EH (cell line): ENCODE measurements at places on chromosomes 2 and 18.

- DNase-seq: peak; percentile 58
These were observed 111.3 kb downstream of the PLCL1 start for GRCh38 chr2:197915548-197916265.

GRCh38 chr2:149725234-149725633, 137.7 kb upstream of the MMADHC start:
- no peak for DNase-seq

- DNase-seq: peak; percentile 41
These were observed 38.8 kb upstream of the PMAIP1 start for GRCh38 chr18:59861009-59861408.

- peak; percentile 39 for DNase-seq
These were observed 122.3 kb upstream of the FHL2 start for GRCh38 chr2:105521176-105521575.

DNA sequence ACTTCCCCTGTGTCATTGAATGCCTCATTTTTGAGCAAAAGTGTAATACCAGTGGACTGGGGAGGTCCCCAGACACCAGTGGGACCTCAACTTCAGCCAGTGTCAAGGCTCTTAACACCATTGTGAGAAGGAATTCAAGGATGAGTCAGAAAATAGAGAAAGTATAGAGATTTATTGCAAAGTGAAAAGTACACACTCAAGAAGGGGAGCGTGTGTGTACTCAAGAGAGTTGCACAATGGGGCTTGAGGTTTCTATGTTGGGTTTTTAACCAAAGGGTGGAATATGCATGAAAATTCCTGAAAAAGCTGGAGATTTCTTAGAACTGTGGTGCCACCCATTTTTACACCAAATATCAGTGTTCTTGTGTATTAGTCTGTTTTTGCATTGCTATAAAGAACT, 81.9 kb downstream of the ADCYAP1 start:
- no peak for DNase-seq

DNA sequence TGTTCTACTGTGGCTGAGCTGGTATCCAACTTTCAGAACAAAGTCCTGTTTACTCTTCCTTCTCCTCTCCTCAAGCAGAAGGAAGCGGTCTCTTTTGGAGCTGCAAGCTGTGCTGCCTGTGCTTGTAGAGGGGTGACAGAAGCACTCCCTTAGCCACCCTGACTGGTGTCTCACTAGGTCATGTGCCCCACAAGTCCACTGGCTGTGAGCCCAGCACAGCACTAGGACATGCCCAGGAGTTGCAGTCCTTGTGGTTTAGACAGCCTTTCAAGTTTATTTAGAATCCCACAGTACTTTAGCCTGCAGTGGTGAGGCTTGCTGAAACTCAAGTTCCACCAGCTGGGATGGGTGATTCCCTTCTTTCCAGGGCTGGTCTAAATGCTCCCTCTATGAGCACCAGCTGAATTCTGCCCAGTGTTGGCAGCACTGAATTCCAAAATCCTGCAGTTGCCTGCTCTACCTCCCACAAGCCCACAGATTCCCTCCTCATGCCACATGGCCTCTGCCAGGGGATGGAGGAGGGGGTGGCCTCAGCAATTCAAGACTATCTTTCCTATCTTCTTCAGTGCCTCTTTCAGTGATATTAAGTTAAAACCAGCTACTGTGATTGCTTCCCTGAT, 61.2 kb downstream of the CCDC85A start:
- peak; percentile 82 for DNase-seq

- DNase-seq: no peak
These were observed 7.9 kb upstream of the DGKD start for GRCh38 chr2:233346376-233346775.

- no peak for DNase-seq
These were observed 332 bp upstream of the PDCD1 start for GRCh38 chr2:241859017-241859435.

DNA sequence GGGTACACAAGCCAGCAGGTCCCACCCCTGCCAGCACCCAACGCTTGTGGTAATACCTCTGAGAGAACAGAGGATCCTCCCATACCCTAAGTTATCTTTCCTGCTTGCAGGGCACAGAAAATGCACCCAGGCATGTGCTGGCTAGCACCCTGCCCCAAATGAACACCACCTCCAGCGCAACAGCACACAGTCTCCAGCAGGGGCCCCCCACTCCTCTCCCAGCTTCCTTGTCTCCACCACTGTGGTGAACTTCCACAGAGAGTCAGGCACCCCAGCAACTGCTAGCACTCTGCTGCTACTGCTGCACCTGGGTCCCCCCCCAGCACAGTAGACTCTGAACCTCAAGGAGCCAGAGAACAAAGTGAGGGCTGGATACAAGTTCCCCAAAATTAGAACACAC, 216.8 kb upstream of the CNTNAP5 start:
- DNase-seq: no peak

GRCh38 chr2:26971911-26972786, 1.7 kb downstream of the MAPRE3 start:
- DNase-seq: no peak

- DNase-seq: no peak
These were observed 54.2 kb downstream of the TSN start for GRCh38 chr2:121809607-121810006.

GRCh38 chr2:51633073-51633472, 601.1 kb upstream of the NRXN1 start:
- DNase-seq: no peak

DNA sequence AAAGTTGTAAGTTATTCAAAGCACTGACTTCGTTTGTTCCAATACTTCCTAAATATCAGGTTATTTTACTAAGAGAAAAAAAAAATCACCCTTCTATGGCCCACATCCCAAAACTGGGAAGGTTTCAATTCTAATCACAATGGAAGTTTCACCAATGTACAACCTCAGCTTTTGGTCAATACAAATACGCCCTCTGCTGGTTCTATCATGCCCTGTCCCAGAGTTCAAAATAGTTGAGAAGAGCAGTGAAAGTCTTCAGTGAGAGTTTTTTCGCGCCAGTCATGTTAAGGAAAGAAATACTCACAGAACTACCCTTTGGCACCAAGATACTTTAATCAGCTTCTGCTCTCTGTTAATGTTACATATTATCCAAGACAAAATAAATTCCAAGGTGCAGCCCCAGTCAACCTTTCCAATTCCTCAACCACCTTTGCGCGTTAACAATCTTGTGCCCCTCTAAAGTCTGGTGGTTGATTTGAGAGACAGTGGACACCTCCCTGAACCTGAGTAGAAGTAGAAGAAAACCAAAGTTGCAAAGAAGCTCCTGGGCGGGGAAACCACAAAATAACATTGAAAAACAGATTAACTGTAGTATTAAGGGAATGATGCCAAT, 59.9 kb downstream of the SUMO1 start:
- DNase-seq: peak; percentile 78

DNA sequence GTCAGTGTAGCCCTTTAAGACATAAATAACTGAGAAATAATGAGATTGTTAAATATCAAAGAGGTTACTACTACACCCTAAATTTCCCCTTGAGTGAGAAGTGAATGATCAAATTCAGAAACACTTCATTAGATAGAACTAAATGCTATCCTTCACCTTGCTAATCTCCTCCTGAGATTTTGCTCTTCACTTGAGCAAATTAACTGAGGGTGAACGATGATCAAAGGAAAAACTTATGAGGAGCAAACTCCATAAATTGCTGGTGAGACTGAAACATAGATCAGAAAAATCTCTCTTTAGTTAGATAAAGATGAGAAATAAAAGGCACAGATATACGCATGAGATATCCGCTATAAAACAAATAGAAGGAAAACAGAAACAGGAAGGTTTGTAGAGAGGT, 63.1 kb upstream of the TANC1 start:
- no peak for DNase-seq

GRCh38 chr2:241125626-241126025, 23.5 kb upstream of the MTERF4 start:
- DNase-seq: no peak

- DNase-seq: no peak
These were observed 29.5 kb upstream of the ODC1 start for GRCh38 chr2:10477443-10478297.

DNA sequence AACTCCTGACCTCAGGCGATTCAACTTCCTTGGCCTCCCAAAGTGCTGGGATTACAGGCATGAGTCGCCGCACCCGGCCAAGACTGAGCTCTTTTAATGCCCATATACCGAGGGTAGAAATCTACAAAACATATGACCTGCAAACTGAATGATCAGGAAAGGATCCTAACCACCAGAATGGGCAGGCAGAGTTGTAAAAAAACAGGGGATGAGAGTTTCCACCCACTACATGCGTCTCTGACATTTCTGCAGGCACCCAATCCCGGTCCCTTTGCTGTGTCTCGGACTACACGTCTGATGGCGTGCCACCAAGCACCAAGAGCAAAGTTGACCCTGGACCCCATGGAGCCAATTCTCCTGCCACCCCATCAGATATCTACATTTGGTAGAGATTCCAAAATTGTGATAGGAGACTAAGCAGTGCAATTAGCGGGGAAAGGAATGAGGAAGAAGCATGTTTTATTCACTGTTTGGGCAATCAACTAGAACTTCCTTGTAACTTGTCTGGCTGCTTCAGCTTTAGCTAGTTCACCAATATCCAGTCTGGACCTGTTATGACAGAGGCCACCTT, 74.1 kb downstream of the ATP8B1 start:
- peak; percentile 51 for DNase-seq

DNA sequence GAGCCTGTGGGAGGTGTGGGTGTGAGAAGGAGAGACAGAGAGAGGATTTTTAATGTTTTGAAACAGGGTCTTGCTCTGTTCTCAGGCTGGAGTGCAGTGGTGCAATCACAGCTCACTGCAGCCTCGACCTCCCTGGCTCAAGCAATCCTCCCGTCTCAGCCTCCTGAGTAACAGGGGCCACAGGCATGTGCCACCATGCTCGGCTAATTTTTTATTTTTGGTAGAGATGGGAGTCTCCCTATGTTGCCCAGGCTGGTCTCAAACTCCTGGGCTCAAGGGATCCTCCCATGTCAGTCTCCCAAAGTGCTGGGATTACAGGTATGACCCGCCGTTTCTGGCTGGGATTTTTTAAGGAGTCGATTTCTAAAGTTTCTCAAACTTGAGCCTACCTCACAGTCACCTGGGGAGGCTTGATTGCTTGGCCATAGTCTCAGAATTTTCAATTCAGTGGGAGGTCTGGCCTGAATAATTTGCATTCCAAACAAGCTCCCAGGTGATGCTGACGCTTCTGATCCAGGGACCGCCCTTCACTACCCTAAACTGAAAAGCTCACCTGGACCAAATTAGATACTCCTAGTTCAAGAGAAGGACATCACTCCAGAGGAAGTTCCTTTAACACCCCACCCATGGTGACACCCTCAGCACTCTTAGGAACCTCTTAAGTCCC, 70.8 kb upstream of the SLC1A4 start:
- DNase-seq: no peak

DNA sequence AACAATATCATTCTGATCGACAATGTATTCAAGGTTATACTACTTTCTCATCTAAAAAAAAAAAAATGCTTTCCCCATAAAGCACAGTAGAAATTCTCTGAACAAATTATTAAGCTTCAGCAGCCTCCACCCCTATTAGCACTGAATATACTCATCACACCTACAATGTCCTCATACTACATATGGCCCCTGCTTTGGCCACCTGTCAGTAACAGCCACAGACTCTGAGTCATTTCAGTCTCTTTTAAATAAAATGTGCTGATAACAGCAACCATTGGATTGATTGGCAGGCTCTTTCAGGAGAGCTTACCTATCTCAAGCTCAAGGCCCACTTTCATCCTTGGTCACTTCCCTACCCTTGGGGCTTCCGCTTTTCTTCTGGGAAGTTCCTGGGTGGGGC, 236.7 kb downstream of the TMX3 start:
- no peak for DNase-seq

- DNase-seq: peak; percentile 6
These were observed 61.0 kb downstream of the ZAP70 start for GRCh38 chr2:97774425-97774824.

GRCh38 chr18:40356168-40356567, 1598.9 kb upstream of the PIK3C3 start:
- no peak for DNase-seq

DNA sequence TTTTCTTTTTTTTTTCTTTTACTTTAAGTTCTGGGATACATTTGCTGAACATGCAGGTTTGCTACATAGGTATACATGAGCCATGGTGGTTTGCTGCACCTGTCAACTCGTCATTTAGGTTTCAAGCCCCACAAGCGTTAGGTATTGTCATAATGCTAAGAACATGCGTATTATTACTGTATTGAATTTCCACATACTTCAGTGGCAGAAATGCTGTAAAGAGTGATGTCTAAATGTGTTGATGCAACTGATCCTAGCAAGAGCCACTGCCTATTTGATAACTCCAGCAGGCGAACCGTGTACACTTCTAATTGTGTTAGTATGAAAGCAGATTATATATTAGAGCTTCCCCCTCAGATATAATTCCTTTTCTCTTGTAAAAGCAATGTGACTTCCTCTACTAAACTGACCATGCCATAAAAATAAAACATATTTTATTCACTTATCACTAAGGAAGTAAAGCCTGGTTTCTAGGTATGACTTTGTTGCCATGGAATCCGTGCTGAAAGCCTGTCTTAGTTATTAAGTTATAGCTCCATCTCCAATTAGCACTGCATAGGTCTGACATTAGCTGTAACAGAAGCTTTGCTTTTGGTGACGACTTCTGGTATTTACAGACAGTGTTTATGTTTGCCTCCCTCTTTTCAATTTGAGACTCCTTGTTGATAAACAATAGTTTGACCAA, 280.0 kb downstream of the GALR1 start:
- no peak for DNase-seq

- no peak for DNase-seq
These were observed 61.6 kb upstream of the CYRIA start for GRCh38 chr2:16727256-16727655.

DNA sequence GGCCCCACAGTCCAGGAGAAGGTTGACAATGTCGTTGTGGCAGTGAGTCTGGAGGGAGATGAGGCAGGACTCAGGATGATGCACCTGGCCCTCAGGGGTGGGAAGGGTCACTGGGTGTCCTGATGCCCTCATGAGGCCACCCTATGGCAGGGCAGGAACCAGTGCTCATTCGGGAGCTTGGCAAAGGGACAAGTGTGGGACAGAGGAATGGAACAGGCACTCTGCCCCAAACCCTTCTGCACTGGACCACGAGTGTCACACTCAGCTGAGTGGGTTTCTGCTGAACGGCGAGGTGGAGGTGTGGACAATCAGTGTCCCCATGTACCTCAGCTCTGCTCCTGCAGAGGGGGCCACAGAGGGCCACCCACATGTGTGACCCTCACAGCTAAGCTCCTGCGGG, 32.0 kb downstream of the ANKMY1 start:
- no peak for DNase-seq

GRCh38 chr18:34799291-34799690, 89.2 kb downstream of the DTNA start:
- no peak for DNase-seq

DNA sequence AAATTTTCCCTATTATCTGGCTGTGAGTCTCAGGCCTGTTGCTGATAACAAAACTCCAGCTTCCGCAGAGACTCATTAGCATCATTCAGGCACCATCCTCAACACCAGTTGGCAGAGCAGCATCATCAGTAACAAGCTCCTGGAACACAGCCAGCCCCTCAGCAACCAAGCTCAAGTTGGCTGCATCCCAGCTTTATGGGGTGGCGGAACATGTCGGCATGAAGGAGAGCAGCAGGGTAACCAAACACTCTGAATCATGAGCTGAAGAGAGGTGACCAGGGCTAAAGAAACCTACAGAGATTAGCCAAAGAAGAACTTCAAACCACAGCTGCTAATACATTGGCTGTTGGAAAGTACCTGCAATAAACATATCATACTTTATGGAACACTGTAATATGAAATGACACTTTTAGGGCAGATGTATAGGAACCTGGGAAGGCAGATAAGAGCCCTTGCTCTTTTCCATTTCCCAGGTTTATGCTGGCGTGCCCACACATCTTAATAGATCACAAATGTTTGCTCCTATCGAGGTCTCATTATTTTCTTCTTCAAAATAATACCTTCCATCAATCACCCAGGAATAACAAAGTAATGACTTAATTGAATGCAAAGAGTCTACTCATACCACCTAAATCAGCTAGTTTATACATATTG, 63.8 kb downstream of the PDE11A start:
- peak; percentile 69 for DNase-seq
